NCI-H1436 treated with DMSO at 0.1 percent for 48 hours (cell line): ENCODE measurements at places on chromosomes 16 and 17.

DNA sequence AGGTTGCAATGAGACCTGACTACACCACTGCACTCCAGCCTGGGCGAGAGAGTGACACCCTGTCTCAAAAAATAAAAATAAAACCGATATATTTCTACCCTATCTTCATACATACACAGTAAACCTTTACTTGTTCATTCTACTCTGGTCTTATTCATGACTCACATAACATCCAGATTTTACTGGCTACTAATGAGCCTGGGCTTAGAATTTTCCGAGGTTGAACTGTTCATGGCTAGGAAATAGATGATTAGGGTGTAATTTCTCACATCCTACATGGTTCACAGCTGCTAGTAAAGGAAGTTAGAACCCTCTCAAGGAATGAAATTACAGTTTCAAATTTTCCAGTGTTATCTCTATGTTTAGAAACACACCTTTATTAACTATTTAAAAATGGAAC lies 14.7 kb downstream of the GSPT1 start:
- no peak for DNase-seq

DNA sequence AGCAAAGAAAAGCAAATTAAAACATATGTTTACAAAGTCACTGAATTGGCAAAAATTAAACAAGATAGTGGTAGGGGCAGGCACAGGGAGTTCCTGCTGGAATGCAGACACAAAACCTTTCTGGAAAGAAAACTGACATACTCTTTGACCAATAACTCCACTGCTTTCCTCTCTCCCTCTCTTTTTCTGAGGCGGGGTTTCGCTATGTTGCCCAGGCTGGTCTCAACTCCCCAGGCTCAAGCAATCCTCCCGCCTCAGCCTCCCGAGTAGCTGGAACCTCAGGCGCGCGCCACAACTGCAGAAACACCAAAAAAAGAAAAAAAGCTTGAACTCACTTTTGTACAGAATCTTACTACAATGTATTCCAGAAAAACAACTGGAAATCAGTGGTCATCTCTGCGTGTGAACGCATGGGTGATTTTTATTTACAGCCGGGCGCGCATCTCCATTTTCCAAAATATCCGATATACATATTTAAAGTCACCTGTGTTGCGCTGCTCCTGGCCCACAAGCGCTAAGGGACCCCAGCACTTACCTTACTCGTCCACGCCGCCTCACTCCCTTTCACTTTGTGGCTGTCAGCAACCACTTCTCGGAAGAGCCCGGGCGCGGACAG lies 480 bp downstream of the TXNL4B start:
- no peak for DNase-seq

- no peak for DNase-seq
These were observed 34.3 kb upstream of the ERCC4 start for GRCh38 chr16:13885700-13886099.

GRCh38 chr17:1239210-1239609 lies 31.0 kb upstream of the BHLHA9 start:
- DNase-seq, result no peak

GRCh38 chr17:80529904-80530292 lies 14.7 kb upstream of the RPTOR start:
- no peak for DNase-seq

DNA sequence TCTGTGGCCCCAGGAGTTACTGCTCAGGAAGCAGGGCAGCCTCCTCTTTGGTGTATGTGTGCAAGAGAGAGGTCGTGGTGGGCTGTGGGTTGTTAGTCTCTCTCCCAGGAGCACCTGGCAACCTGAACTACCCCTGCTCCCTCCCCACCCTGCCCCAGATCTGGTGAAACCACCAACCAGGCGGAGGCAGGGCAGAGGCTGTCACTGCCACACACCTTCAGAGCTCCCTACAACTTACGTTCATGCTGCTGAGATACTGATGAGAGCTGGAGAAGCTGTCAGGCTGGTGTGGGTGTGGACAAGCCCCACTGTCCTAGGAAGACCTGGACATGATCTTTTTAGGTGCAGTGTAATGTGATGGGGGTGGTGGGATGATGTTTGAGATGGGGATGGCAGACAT lies 24.3 kb downstream of the GOSR2 start:
- DNase-seq, result no peak
